Stimulated activated CD4-positive, alpha-beta T cell treated with anti-CD3 and anti-CD28 coated beads, TNF-alpha, amount 100 ng/mL, for 1 hour (primary cell): ENCODE measurements at places on chromosomes 13 and 19.
A peak's percentile ranks its signal among the peaks of the same experiment; 100 is the strongest.

GRCh38 chr13:85806553-85807175, 7.4 kb upstream of the SLITRK6 start:
- no peak for DNase-seq

- DNase-seq, result no peak
Observed at GRCh38 chr19:7722231-7722651, 9.7 kb downstream of the CLEC4G start.

- DNase-seq, result no peak
Observed at GRCh38 chr19:4582980-4583842, 23.7 kb upstream of the SEMA6B start.

- DNase-seq, result no peak
Observed at GRCh38 chr13:44224450-44225149, 149.0 kb upstream of the SERP2 start.

GRCh38 chr13:51541809-51542258, 42.4 kb upstream of the WDFY2 start:
- no peak for DNase-seq

DNA sequence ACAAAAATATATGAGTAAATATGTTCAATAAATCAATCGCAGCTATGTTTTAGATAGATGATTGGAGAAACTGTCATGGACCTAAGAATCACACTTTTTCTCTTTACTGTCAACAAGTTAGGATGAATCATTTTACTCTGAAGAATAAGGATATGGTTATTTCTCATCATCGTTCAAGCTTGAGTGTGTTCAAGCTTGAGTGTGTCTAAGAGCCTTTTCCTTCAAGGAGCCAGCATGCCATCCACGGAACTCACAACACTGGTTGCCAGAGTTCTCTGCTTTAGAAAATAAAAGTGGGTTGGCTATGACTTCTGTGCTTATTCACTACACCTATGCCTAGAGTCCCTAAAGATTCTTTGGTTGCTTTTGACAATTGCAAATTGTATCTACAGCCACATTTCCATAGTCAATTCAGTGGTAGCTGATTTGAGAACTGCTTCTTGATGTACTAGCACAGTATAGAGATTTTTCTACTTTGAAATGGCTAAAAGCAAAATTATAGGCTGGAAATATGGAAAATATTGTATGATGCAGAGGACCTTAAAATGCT, 58.1 kb upstream of the SCEL start:
- no peak for DNase-seq

- no peak for DNase-seq
Observed at GRCh38 chr19:8042900-8043299, 9.7 kb upstream of the CCL25 start.

DNA sequence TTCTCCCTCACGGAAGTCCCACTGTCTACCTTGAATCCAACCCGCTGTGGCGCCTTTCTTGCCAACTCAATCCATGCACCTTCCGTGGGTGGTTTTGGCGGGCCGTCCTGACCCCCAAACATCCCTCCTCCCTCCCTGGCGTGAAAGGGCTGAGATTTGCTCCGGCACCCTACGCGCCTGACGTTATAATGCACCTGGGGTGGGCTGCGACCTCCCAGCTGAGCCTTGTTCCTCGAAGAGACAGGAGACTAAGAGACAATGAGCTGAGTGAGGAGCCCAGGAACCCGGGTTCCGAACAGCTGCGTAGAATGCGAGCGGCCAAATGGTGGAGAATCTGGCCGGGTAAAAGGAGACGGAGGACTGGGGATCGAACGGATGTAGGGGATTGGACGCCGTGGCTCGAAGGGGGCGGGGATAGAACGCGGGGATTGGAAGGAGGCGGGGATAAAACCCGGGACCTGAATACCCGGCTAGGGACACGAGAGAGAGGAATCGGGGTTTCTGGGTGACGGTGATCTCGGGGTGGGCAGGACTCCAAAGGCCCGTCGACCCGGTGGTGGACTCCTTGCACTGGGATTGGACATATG, at the start of gene CPT1C:
CPT1C (plus strand) TSS at position 461 of the 587 bp plus-strand sequence. CDS start 1,137 bp downstream, outside the sequence.
- DNase-seq, result no peak

DNA sequence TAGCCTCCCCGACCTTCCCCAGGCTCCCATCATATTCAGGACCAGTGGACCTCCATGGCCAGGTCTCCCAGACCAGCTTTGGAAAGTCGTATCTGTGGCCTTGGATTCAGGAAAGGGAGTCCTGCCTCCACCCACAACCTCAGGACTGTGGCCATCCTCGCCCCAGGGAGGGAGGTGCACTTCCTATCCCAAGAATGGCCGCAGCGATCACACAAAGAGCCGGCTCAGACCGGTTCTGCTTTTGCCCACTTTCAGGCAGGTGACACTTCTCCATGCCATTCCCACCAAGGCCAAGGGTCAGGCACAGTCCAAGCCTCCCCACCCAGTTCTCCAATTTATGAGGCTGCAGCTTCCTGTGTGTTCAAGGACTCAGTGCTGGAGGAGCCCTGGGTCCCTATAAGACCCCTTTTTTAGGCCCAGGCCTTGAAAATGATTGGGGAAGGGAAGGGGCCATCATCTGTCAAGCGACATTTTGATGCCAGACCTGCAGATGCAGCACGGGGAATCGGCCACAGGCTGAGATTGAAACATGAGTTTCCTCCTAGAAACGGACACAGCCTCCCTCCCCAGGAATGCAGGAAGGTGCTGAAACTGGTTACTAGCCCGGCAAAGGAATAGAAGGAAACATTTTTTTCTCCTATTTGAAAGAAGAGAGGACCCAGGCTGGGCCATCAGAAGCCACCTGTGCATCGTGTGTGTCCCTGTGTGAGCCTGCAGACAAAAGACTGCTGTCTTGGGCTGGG, 65.6 kb upstream of the USE1 start:
- no peak for DNase-seq

DNA sequence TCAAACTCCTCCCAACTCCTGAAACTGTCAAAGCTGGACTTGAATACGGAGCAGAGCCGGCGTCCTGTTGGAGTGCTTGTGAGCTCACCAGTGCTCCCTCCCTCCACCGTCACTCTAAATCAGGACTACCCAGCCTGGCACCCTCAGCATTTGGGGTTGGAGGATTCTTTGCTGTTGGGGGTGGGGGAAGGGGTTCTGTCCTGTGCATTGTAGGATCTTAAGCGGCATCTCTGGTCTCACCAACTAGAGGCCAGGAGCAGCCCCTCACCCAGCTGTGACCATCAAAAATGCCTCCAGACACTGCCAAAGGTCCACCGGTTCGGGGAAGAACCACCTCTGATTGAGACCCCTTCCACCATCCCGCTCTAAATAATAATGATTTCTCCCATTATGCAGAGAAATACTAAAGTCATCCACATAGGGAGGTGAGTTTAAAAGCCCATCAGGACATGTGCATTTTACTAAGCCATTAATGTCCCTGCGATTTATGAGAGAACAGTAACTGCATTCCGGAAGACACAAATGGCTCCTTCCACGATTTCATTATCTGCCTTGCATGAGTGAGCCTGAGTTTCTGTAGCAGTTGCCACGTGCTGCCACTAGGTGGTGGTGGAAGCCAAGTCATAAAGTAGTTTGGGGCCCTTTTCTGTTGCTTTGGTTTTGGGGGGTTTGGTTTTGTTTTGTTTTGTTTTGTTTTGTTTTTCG, 16.1 kb upstream of the USP29 start:
- peak; percentile 22 for DNase-seq

- no peak for DNase-seq
Observed at GRCh38 chr19:48739404-48740163, 826 bp downstream of the RASIP1 start.

DNA sequence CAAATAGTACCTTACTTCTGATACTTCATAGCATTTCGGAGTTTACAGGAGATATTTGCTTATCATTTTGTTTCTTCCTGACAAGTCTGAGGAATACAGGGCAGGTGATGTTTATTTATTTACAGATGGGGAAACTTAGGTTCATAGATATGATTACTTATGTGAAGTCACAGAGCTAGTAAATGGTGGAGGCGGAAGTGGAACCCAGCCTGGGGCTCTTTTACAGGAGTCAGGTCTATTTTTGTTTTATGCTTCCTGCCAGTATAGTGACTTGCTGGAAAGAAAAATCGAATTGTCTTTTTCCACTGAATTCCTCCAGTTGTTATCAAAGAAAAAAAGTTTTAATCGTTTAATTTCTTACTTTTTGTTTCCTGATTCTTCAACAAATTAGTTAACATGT, 66.5 kb downstream of the DGKH start:
- no peak for DNase-seq

- no peak for DNase-seq
Observed at GRCh38 chr19:44430956-44431355, 17.3 kb downstream of the ZNF229 start.

GRCh38 chr13:75647126-75647784, 11.1 kb downstream of the LMO7 start:
- no peak for DNase-seq

DNA sequence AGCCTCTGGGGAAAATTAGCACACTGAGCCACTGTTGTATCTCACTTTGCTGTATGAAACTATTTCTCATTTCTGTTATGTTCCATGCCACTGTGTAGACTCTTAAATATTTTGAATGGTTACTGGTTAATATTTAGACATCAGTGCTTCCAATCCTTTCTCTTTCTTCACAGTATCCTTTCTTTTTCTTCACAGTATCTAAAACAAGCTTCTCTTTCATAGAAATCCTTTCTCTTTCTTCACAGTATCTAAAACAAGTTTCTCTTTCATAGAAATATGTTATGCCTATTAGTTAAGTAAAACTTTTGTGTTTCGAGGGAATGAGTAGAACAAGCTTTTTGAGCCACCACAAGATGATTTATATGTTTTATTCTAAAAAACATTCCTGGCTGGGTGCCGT, 326.8 kb upstream of the KLF12 start:
- DNase-seq, result no peak

DNA sequence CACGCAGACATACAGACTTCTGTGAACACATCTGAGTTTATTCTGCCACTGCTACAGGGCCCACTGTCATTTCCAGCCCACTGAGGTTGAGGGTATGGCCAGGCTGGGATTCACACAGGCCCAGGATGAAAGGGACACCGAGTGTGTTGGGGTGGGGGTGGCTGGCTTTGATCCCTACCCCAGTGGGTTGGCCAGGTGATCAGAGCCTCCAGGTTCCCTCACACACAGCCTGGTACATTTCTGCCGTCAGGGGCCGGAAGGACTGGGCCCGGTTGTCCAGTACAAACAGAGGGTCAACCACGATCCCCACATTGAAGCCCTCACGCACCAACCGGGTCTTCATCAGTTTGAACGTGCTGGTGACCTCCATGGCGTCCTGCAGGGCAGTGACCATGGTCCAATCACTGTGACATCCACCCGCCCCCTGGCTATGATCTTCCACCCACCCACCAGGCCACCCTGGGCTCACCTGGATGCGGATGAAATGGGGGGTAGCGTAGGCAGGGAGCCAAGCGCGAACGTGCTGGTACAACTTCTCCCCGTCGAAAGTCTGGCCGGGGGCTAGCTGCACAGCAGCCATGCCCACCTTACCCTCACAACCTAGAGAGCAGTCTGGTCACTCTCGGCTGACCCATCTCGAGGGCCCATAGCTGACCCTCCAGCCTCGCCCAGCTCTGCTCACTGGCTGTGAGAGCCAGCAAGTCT, 13.3 kb downstream of the SLC27A5 start:
- DNase-seq, result no peak

- DNase-seq, result peak; percentile 99
Observed at GRCh38 chr19:39341719-39342604, at the start of gene SAMD4B. Gene SAMD4B (plus strand): TSS chr19:39342421. CDS start chr19:39356894, 14,473 bp downstream.

DNA sequence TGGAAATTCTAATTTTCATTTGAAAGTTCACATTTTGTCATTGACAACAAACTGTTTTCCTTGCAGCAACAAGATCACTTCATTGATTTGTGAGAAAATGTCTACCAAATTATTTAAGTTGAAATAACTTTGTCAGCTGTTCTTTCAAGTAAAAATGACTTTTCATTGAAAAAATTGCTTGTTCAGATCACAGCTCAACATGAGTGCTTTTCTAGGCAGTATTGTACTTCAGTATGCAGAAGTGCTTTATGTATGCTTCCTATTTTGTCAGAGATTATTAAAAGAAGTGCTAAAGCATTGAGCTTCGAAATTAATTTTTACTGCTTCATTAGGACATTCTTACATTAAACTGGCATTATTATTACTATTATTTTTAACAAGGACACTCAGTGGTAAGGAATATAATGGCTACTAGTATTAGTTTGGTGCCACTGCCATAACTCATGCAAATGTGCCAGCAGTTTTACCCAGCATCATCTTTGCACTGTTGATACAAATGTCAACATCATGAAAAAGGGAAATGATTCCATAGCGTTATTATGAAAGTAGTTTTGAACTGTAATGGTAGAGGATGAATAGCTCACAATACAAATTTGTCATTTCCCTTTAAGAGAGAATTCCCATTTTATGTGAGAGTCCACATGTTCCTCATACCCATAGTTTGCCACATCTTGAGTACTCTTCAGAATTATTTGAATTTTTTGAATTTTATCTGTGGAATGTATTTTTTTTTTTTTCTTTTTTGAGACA, 2.6 kb downstream of the BRCA2 start:
- DNase-seq, result no peak

DNA sequence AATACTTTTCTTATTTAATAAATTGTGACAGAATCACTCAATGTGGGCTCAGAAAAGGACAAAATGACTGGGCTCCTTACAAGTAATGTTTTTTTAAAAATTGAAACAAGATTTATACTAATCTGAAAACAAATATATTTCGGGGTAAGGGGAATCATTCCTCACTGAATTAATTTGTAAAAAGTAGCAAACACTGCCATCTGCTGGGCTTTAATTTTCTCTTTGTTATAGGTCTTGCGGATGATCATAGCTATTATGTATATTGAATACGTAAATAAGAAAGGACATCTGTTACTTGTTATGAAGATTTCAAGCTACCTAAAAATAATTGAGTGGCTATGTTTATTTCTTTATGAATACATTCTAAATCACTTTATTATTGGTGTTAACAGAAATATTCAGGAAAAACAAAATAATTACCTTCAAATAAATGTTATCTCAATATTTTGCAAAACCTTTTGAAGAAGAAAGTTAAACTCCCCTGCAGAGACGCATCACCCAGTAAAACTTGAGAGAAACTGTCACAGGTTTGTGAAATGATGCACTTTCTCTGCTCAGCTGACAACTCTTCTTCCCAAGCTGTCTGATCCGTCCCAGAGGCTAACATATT, 17.8 kb upstream of the ENOX1 start:
- no peak for DNase-seq

GRCh38 chr19:38076337-38076736, 147.7 kb downstream of the DPF1 start:
- DNase-seq, result no peak

DNA sequence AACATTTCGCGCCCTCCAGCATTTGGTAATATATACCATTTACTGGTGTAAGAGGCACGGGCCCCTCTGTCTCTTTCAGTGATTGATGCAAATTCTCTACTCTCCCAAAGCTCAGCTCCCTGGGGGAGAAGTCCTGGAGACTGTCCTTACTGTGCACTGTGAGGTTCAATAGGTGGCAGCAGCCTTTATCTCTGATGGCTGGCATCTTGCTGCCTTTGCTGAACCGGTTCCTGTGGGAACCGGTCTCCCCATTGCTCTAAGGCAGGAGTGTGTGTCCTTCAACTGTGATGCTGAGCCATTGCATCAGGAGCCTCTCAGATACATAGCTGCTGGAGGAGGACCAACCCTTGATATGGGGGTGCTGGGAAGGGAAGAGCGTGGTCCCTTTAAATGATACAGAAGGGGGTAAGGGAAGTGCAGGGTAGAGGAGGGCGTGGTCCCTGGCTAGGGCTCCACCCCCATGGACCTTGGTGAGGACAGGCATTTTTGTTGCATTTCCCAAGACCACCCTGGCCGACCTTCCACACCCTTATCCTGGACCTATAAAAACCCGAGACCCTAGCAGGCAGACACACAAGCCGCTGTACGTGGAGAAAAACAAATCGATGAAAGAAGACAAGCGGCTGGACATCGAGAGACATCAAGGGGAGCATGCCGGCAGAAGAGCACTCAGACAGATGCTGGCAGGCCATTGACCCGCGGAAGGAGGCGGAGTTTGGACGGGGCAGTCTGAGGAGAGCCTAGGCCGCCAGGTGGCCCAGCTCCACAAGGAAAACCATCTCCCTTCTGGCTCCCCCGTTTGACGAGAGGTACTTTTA, 41.1 kb upstream of the GTF3A start:
- no peak for DNase-seq
